ENCODE measurements at places on chromosomes 13 and 19.

- no peaks in the 10 kb centered on the region for H3K36me3 ChIP-seq
- no peak overlapping the region for H3K4me3 ChIP-seq
- H3K4me1 ChIP-seq = peaks cover 39% of the 10 kb centered on the region
- no peak for DNase-seq
- no peak overlapping the region for H3K27ac ChIP-seq
These were observed 177.5 kb downstream of the FOXO1 start for GRCh38 chr13:40488869-40489391.

GRCh38 chr13:114015111-114015968 is 41.5 kb upstream of the C13orf46 start:
- H3K27me3 ChIP-seq = no peaks in the 10 kb centered on the region
- no peaks in the 10 kb centered on the region for H3K36me3 ChIP-seq
- no peaks in the 10 kb centered on the region for H3K4me1 ChIP-seq
- no peak for DNase-seq
- no peak overlapping the region for H3K4me3 ChIP-seq

DNA sequence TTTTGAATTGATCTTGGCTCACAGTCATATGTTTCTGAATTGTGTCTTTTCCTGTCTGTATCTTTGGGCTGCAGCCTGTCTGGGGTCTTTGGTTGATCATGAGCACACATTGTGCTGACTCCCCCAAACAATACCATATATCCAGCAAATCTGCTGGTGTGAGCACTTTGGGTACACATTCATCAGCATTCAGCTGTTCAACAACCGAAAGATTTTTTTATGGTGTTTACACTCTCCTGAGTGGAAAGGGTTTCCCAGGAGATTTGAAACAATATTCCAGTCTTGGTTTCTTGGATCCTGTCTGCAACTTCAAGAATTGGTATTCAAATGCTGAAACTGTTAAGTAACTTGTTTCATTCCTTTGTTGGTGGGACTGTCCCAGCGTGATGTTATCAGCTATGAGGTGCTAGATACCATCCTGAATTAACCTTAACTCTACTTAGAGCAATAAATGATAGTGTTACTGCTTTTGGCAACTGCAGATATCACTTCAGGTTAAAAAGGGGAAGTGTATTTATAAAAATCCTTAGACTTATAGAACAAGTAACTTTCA is 78.4 kb upstream of the DIAPH3 start:
- H3K4me3 ChIP-seq = no peak overlapping the region
- no peaks in the 10 kb centered on the region for H3K4me1 ChIP-seq
- H3K27ac ChIP-seq = no peak overlapping the region
- H3K27me3 ChIP-seq = no peaks in the 10 kb centered on the region

DNA sequence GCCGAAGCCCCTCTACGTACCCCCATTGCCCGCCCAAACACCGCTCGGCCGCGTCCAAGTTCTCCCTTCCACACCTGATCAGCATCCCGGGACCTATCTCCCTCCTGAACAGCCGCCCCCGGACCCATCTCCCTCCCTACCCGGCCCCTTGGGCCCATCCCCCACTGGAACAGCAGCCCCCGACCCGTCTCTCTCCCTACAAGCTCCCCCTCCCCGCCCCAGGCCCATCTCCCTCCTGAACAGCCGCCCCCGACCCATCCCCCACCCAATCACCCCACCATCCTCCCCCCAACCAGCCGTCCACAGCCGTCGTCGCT is 610 bp downstream of the ZSCAN1 start:
- H3K27me3 ChIP-seq = no peaks in the 10 kb centered on the region
- no peaks in the 10 kb centered on the region for H3K36me3 ChIP-seq
- H3K4me1 ChIP-seq = peaks cover 4% of the 10 kb centered on the region
- DNase-seq = no peak
- H3K4me3 ChIP-seq = no peak overlapping the region
- no peak overlapping the region for H3K27ac ChIP-seq

- peak; percentile 63 for DNase-seq
- no peaks in the 10 kb centered on the region for H3K27me3 ChIP-seq
- no peaks in the 10 kb centered on the region for H3K36me3 ChIP-seq
- peak overlapping the region; percentile 64 for H3K27ac ChIP-seq
- no peak overlapping the region for H3K4me3 ChIP-seq
These were observed 3.2 kb downstream of the KLF16 start for GRCh38 chr19:1860042-1860775.

DNA sequence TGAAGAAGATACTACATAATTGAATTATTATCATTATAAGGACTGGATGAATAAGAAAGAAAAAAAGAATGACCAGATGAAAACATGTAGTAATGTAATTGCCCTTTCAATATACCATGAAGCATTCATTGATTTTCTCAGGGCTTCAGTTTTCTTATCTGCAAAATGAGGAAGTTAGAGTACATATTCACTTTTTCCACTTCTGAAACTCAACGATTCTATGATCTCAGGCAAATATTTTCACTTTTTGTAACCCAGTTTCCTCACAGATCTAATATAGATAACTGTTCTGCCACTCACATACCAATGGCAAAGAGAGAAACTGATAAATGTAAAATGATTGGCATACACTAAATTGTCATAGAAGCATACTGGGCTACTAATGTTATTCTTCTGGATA is 856.6 kb upstream of the KLHL1 start:
- H3K27ac ChIP-seq = no peak overlapping the region
- no peaks in the 10 kb centered on the region for H3K36me3 ChIP-seq
- no peaks in the 10 kb centered on the region for H3K27me3 ChIP-seq
- H3K4me1 ChIP-seq = no peaks in the 10 kb centered on the region

Data from B cell (primary cell).